ENCODE measurements at places on chromosomes 1 and 21.

GRCh38 chr21:38352536-38353219 lies 95.9 kb downstream of the KCNJ15 start:
- peak overlapping the region; percentile 3 for H3K27ac ChIP-seq
- H3K27me3 ChIP-seq = no peaks in the 10 kb centered on the region
- H3K4me1 ChIP-seq = peaks cover 7% of the 10 kb centered on the region
- no peaks in the 10 kb centered on the region for H3K36me3 ChIP-seq
- DNase-seq = peak; percentile 83

GRCh38 chr1:172764378-172764777 lies 105.5 kb downstream of the FASLG start:
- H3K27me3 ChIP-seq = no peaks in the 10 kb centered on the region
- no peak for DNase-seq
- no peaks in the 10 kb centered on the region for H3K4me1 ChIP-seq
- H3K4me3 ChIP-seq = no peak overlapping the region

- no peaks in the 10 kb centered on the region for H3K27me3 ChIP-seq
- no peak for DNase-seq
- no peaks in the 10 kb centered on the region for H3K4me1 ChIP-seq
- no peaks in the 10 kb centered on the region for H3K36me3 ChIP-seq
- H3K27ac ChIP-seq = no peak overlapping the region
Observed at GRCh38 chr21:37473491-37473890, 106.9 kb downstream of the DYRK1A start.

DNA sequence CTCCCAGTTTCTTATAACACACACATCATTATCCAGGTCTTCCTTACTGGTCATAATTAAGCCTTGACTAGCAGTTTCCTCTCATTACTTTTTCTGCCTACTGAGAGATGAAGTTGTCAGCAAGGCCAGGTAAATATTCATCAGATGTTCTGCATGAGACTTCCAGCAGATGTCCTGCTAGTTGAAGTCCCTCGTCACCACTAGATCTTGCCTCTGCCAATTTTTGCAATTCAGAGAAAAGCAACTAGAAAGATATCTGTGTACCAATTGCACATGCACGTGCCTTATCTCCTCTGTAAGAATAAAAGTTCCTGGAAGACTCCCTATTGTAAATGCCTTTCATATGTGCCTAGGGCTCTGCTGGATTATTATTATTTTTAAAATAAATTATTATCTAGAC lies 18.3 kb downstream of the ACKR1 start:
- H3K4me1 ChIP-seq = peaks cover 7% of the 10 kb centered on the region
- DNase-seq = no peak
- H3K4me3 ChIP-seq = no peak overlapping the region

GRCh38 chr1:212119863-212120262 lies 84.3 kb downstream of the DTL start:
- no peak overlapping the region for H3K4me3 ChIP-seq
- H3K27ac ChIP-seq = no peak overlapping the region
- no peaks in the 10 kb centered on the region for H3K4me1 ChIP-seq

DNA sequence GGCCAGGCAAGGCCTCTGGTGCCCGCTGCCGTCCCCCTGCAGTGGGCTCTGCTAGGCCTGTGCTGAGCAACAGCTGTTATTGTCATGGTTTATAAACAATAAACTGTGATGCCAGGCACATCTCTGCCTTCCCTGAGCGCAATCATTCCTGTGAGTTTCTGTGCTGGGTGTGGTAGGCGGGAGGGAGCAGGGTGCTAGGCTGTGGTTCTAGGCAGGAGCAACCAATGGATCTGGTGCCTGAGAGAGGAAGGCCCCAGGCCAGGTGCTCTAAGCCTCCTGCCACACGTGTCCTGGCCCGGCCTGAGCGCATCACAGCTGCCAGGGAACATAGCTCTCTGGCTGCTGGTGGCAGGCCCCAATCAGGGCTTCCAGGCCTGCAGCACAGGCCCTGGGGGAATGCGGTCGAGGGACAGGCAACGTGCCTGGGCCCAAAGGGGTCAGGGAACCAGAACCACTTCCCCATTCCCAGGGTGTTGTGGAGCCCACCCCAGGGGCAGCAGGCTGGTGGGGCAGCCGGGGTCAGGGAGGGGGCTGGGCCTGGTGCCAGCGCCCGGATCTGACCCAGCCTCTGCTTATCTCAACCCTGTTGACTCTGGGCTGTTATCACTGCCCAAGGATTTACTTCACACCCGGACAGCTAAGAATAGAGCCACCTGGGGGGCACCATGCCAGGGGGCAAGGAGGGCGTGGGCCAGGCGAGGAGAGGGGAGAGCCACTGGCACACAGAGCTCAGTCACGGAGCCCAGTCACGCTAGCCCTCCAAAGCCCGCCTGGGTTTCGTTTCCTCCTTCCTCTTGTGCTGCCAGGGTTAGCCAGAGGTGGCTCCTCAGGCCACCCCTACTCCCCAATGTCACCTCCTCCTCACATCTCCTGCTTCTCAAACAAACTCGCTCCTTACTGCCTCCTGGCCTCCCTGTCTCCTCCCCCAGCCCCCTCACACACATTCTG lies 11.5 kb downstream of the TRIM46 start:
- H3K4me1 ChIP-seq = no peaks in the 10 kb centered on the region
- H3K27me3 ChIP-seq = no peaks in the 10 kb centered on the region
- no peak overlapping the region for H3K27ac ChIP-seq
- H3K36me3 ChIP-seq = no peaks in the 10 kb centered on the region
- no peak overlapping the region for H3K4me3 ChIP-seq

- DNase-seq = no peak
- H3K27me3 ChIP-seq = no peaks in the 10 kb centered on the region
- no peak overlapping the region for H3K4me3 ChIP-seq
- no peak overlapping the region for H3K27ac ChIP-seq
- peaks cover 3% of the 10 kb centered on the region for H3K4me1 ChIP-seq
Observed at GRCh38 chr1:26545969-26546323, 16.4 kb downstream of the RPS6KA1 start.

DNA sequence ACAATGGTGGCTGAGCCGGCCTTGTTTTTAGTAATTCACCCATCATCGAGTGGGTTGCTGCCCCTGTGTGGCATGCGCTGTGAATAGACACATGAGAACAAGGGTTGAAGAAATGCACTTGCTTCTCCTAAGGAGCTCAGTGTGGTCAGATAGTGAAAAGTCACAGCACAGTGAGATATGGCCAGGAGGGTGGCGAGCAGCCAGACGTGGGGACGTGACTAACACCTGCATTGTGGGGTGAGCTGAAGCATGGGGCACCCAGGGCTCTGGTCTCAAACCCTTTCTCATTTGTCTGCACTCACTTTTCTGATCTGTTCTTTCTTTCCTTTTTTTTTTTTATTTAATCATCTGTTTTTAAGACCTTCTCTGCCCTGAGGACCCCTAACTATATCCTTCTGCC lies 13.5 kb downstream of the MTARC1 start:
- peaks cover 2% of the 10 kb centered on the region for H3K36me3 ChIP-seq
- no peaks in the 10 kb centered on the region for H3K27me3 ChIP-seq
- no peaks in the 10 kb centered on the region for H3K4me1 ChIP-seq
- no peak overlapping the region for H3K27ac ChIP-seq

DNA sequence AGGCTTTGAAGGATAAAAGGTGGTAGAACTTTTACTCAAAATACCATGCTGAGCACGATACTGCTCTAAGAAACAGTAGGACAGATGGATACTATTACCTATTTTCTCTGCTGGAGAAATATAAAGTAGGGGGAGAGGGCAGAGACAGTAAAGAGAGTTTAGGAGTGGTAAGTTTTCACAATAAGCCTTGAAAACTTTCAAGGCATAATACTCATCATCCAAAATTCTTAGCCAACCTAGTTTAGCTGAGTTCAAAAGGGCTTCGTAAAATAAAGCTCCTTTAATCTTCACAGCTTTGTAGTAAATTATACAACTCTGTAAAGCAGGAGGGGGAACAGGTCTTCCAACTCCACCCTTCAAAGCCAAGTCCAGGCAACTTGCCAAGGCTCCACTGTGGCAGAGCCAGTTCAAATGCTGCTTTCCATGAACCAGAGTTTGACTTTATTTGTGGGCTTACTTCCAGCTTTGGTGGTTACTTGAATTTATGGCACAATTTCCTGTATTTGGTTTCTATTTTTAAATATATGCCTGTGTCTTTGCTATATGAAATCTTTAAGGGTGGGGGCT lies 15.5 kb downstream of the TEX38 start:
- peaks cover 11% of the 10 kb centered on the region for H3K36me3 ChIP-seq
- H3K4me1 ChIP-seq = peaks cover 3% of the 10 kb centered on the region
- H3K27ac ChIP-seq = no peak overlapping the region
- no peaks in the 10 kb centered on the region for H3K27me3 ChIP-seq

GRCh38 chr1:98487620-98488019 lies 173.9 kb upstream of the SNX7 start:
- no peak overlapping the region for H3K4me3 ChIP-seq
- H3K36me3 ChIP-seq = no peaks in the 10 kb centered on the region
- no peak overlapping the region for H3K27ac ChIP-seq
- H3K4me1 ChIP-seq = no peaks in the 10 kb centered on the region
- no peaks in the 10 kb centered on the region for H3K27me3 ChIP-seq
- DNase-seq = no peak

GRCh38 chr1:22420455-22421053 lies 31.1 kb upstream of the ZBTB40 start:
- no peak overlapping the region for H3K27ac ChIP-seq
- no peaks in the 10 kb centered on the region for H3K4me1 ChIP-seq
- no peaks in the 10 kb centered on the region for H3K27me3 ChIP-seq
- no peak overlapping the region for H3K4me3 ChIP-seq

DNA sequence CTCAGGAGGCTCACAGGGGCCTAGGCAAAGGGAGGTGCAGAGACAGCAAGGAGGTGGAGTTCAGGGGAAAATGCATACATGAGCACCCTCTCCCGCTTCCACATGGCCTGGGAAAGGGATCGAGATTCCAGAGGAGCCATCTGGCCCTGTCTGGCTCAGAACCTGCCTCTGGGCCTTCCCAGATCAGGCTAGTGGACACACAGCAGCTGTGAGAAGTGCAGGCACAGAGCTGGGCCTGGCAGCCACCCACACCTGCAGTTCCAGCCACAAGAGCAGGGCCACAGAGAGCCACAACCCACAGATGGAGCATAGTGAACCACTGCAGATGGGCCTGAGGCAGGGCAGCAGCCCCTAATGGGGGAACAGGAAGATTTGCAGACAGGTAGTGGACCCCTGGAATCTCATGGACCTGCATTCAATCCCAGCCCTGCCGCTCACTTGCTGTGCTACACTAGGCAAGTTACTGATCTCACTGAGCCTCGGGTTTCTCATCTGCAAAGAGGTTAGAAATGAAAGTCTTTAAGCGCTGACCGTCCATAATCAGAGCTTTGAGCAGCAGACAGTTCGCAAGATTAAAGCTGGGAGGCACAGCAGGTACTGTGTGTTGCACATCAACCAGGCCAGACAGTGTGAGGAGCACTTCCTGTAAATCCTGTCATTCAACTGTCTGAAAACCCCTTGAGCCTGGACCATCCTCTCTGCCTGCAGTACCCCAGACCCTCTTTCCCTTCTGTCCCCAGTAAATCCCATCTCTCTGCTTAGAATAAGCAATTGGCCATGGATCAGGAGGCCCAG lies 58.0 kb downstream of the MATN1 start:
- H3K4me3 ChIP-seq = no peak overlapping the region
- no peaks in the 10 kb centered on the region for H3K36me3 ChIP-seq

GRCh38 chr1:78279051-78279450 lies 211.7 kb upstream of the PTGFR start:
- DNase-seq = no peak
- no peaks in the 10 kb centered on the region for H3K27me3 ChIP-seq
- H3K27ac ChIP-seq = no peak overlapping the region

- no peak overlapping the region for H3K27ac ChIP-seq
- no peak overlapping the region for H3K4me3 ChIP-seq
- H3K27me3 ChIP-seq = no peaks in the 10 kb centered on the region
- no peaks in the 10 kb centered on the region for H3K4me1 ChIP-seq
Observed at GRCh38 chr1:15276691-15277446, 29.8 kb downstream of the FHAD1 start.

DNA sequence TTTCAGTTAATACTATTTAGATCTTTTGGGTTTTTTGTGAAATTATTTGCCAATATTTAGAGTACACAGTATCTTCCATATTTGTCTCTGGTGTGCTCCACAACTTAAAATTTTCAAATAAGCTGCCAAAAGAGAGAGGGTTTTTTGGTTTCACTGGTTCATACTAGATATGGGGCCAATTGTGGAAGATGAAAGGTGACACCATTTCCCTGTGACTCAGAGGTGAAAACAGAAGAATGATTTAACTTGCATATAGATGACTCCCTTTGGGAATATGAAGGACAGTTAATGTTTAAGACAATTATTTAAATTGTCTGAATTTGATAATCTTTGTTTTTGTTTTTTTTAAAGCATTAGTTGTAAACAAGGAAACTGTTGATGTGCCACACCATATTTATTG lies 37.5 kb downstream of the IVNS1ABP start:
- no peak overlapping the region for H3K4me3 ChIP-seq
- no peak overlapping the region for H3K27ac ChIP-seq
- DNase-seq = no peak

GRCh38 chr1:219459351-219460080 lies 153.4 kb downstream of the ZC3H11B start:
- no peak overlapping the region for H3K4me3 ChIP-seq
- no peaks in the 10 kb centered on the region for H3K36me3 ChIP-seq
- no peak for DNase-seq

DNA sequence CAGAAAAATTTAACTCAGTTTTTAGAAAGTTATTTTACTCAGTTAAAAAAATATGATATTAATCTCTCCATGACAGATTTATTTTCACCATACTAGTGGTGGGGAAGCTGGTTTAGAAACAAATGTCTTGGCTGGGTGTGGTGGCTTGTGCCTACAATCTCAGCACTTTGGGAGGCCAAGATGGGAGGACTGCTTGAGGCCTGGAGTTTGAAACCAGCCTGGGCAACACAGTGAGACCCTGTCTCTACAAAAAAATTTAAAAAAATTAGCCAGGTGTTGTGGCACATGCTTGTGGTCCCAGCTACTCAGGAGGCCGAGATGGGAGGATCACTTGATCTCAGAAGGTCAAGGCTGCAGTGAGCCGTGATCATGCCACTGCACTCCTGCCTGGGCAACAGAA lies 17.3 kb downstream of the TAF5L start:
- DNase-seq = no peak
- no peak overlapping the region for H3K4me3 ChIP-seq
- no peaks in the 10 kb centered on the region for H3K36me3 ChIP-seq
- no peak overlapping the region for H3K27ac ChIP-seq

DNA sequence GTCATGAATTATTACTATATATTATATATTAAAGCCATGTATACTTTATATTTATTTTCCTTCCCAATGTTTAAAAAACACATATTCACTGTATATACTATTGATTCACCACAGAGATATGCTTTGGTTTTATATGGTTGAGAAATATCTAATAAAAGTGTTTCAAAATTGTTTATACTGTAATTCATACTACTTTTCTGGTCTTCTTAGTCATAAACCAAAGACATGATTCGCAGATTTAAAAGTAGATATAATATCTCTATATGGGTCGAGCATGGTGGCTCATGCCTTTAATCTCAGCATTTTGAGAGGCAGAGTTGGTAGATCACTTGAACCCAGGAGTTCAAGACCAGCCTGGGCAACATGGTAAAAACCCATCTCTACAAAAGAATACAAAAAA lies 738.4 kb downstream of the USP25 start:
- no peaks in the 10 kb centered on the region for H3K27me3 ChIP-seq
- no peak for DNase-seq
- H3K4me1 ChIP-seq = no peaks in the 10 kb centered on the region
- no peak overlapping the region for H3K27ac ChIP-seq

- H3K4me1 ChIP-seq = peaks cover 15% of the 10 kb centered on the region
- H3K4me3 ChIP-seq = no peak overlapping the region
- no peak overlapping the region for H3K27ac ChIP-seq
- no peaks in the 10 kb centered on the region for H3K36me3 ChIP-seq
Observed at GRCh38 chr1:81551946-81552345, 248.8 kb upstream of the ADGRL2 start.

GRCh38 chr1:205318231-205318991 lies 3.1 kb downstream of the NUAK2 start:
- H3K27me3 ChIP-seq = no peaks in the 10 kb centered on the region
- peaks cover 19% of the 10 kb centered on the region for H3K4me1 ChIP-seq
- peak; percentile 63 for DNase-seq
- no peaks in the 10 kb centered on the region for H3K36me3 ChIP-seq

Measured in mesendoderm (in vitro differentiated cells).